ENCODE measurements at places on chromosomes 16 and 17.
A peak's percentile ranks its signal among the peaks of the same experiment; 100 is the strongest.

DNA sequence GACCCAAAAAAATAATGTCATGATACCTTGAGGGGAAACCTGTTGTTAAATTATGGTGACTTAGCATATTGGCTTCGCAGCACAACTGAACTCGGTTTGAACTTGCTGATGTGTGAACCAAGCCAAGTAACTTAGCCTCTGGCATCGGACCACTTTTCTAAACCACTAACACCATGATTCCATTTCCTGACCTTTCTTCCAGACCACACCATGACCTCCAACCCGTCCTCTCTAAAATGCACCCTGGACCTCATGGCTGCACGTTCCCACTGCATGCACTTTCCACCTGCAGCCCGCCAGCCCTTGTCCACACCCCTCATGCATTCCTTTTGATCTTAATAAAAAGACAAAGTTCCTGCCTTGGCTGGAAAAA is 29.3 kb downstream of the DYNLRB2 start:
- DNase-seq: no peak

DNA sequence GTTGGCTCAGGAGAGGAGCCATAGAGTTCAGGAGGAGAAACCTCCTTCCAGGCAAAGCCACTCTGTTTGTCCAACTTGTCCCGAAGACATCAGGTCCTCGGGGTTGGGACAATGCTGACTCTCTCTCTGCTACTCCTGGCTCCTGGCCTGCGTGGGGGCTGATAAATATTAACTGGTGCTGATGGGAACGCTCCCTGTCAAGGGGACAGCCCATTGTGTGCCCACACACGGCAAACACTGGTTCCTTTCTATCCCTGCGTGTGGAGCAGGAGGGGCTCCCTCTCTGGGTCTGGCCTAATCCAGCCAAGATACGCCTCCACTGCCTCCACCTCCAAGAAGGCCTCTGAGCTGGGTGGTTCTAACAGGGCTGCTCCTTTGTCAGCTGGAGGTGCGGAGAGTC is 4.4 kb downstream of the KIF19 start:
- no peak for DNase-seq

DNA sequence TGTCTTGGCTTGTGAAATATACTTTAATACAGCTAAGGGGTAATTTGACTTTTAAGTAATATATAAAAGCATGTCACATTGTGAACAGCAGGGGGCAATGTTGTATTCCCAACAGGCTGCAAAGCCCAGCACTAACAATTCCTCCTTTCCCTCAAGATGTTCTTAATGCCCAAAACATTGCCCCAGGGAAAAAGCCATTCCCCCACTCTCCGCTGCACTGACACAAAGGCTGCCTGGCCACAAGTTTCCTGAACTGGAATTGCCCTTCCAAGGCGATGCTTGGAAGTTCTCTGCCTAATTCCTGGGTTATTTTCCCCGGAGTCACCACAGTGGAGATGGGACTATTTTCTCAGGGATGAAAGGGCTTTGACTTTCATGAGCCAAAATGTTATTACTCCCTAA is 27.2 kb downstream of the CLEC16A start:
- no peak for DNase-seq

DNA sequence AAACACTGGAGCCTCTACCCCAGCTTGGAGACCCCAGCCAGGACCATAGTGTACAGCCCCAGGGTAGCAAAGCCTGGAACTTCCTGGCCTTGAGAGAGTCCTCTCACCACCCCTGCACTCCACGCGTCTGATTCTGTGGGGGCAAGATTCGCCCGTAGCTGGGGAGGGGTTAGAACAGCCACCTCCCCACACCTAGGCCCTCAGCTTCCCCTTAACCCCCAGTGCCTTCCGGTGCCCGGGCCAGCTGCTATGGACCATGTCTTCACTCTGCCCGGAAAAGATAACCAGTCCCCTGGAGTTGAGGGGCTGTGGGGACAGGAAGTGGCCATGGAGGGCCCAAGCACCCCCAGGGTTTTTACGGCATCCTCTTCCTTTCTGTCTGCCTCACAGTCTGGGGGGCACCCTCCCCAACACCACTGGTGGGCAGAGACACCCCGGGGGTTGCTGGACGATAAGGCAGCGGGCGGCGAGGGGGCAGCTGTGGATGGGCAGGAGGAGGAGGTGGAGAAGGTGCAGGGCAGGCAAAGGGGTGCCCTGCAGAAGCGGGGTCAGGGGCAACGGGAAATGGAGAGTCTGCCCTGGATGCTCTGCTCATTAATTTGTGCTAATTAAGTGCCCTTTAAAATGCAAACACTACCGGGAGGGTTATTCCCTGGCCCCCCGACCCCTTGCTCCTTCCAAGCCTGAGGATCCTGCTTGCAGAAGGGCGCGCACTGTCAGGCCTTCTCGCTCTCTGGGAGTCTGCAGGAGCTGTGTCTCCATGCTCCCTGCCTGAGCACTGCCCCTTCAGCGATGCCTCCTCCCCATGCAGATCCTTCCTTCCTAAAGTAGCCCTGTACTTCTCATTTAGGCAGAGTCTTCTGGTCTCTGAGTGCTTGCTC is 2.4 kb downstream of the PRSS27 start:
- DNase-seq: no peak

DNA sequence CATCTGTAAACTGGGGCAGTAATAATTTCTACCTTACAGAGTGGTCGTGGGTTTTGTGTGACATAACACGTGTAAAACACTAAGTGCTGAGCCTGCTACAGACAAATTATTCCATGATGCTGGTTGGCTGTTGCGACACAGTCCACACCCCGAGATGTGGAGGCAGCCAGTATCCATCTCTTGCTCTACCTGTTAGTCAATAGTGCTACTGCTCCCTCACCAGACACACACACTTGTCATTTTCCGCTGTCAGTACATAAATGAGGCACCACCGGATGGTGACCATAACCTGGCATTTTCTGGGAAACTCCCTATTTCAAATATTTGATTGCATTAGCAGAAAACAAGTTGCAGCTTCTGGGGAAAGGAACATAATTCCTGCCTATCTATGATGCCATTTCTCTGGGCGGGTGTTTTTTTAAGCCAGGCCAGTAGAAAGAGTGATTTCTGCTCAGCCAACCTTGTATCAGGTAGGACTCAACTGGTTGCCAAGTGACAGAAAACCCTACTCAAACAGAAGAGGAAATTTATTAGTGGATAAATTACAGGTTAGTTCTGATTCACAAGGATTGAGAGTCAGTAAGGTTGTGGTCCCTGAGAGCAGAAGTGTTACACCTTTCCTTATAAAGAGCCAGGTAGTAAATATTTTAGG is 24.1 kb downstream of the DNAJA2 start:
- DNase-seq: peak; percentile 2

- DNase-seq: no peak
Measured at GRCh38 chr17:58335061-58335731, 6.6 kb upstream of the TSPOAP1 start.

Measured in activated CD4-positive, CD25-positive, alpha-beta regulatory T cell (primary cell).